Mucosa of descending colon (tissue), 3 donors: ENCODE measurements at places on chromosomes 6 and 20. TPM values are rescaled to one million over a fixed set of nuclear protein-coding genes. Genes with fewer than 3 reads are reported as not detected.

GRCh38 chr6:93416571-93417420 is 2.6 kb downstream of the EPHA7 start:
- peak; percentile 43 for DNase-seq

DDRGK1 gene
- total RNA-seq = 51.3 TPM

ENPP3 gene
- total RNA-seq = 6.6 TPM

GRCh38 chr6:28711325-28711724 is 185.6 kb downstream of the GPX5 start:
- no peak for DNase-seq

GRCh38 chr6:108903796-108904195 is 55.6 kb downstream of the ARMC2 start:
- DNase-seq = no peak
